ENCODE measurements at places on chromosomes 6 and 20. TPM values are rescaled to one million over a fixed set of nuclear protein-coding genes. Genes with fewer than 3 reads are reported as not detected.

Gene ENPP4
- 7.3 TPM for total RNA-seq

Gene SAMD5
- total RNA-seq, result not detected

- DNase-seq, result no peak
- no peaks in the 10 kb centered on the region for H3K36me3 ChIP-seq
- H3K27me3 ChIP-seq, result no peaks in the 10 kb centered on the region
- H3K27ac ChIP-seq, result no peak overlapping the region
- peaks cover 2% of the 10 kb centered on the region for H3K4me1 ChIP-seq
- H3K4me3 ChIP-seq, result no peak overlapping the region
Observed at GRCh38 chr6:129607581-129608186, 102.3 kb downstream of the ARHGAP18 start.

DNA sequence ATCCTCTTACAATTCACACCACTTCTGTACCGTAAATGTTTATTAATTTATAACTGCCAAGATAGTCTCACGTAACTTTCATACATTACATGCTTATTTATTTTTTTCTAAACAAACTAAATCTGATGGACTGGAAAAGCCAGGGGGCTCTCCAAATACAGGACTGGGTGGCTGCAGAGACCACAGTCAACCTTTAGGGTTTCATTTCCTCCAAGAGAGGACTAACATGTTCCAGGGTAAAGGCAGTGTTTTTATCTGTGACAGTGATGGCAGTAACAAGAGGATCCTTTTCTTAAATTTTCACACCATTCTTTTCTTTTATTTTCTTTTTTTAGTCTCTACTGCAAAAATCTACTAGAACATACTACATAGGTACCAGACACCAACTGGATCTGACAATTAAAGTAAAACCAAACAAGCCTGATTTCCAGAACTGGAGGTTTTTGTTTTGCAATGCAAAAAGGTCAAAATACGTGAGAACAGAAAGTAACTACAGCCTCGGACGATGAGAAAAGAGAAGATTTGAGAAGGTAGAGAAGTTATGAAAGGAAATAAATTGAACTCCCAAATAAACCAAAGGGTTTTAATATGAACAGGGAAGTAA lies 1.2 kb downstream of the LMBRD1 start:
- no peaks in the 10 kb centered on the region for H3K27me3 ChIP-seq
- H3K4me1 ChIP-seq, result peaks cover 51% of the 10 kb centered on the region
- peak overlapping the region; percentile 93 for H3K27ac ChIP-seq
- peak; percentile 36 for DNase-seq

GRCh38 chr6:153131037-153131981 lies at the start of gene RGS17:
TSS of gene RGS17 (minus strand) at chr6:153131282. CDS start at chr6:153044018, 87,264 bp downstream.
- peaks cover 9% of the 10 kb centered on the region for H3K4me1 ChIP-seq
- peaks cover 38% of the 10 kb centered on the region for H3K27me3 ChIP-seq
- H3K36me3 ChIP-seq, result no peaks in the 10 kb centered on the region

- H3K27ac ChIP-seq, result no peak overlapping the region
- no peak for DNase-seq
- H3K27me3 ChIP-seq, result peaks cover 15% of the 10 kb centered on the region
- no peaks in the 10 kb centered on the region for H3K4me1 ChIP-seq
- H3K4me3 ChIP-seq, result no peak overlapping the region
Observed at GRCh38 chr6:36277946-36278470, 8.1 kb downstream of the PNPLA1 start.

DNA sequence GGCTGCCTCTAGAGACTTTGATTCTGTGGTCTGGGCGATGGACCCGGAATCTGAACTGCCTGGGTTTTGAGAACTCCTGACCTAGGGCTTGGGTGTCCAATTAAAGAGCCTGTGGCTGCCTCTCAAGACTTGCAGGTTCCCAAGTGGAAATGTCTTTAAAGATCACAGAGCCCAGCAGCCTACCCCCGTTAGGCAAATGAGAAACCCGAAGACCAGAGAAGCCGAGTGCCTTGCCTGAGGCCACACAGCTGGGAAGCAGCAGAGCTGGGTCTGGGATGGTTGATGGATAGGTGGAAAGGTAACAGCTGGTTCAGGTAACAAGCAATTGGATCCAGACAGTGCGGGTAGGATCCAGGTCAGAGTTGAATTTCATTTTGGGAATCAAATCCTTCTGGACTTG lies 25.8 kb downstream of the KCNB1 start:
- H3K4me3 ChIP-seq, result no peak overlapping the region
- H3K27ac ChIP-seq, result no peak overlapping the region
- no peak for DNase-seq
- no peaks in the 10 kb centered on the region for H3K4me1 ChIP-seq
- peaks cover 13% of the 10 kb centered on the region for H3K27me3 ChIP-seq

- peaks cover 32% of the 10 kb centered on the region for H3K27me3 ChIP-seq
- H3K4me3 ChIP-seq, result no peak overlapping the region
- no peak overlapping the region for H3K27ac ChIP-seq
- DNase-seq, result no peak
- H3K4me1 ChIP-seq, result peaks cover 18% of the 10 kb centered on the region
Observed at GRCh38 chr6:21601339-21601923, 7.9 kb downstream of the SOX4 start.

DNA sequence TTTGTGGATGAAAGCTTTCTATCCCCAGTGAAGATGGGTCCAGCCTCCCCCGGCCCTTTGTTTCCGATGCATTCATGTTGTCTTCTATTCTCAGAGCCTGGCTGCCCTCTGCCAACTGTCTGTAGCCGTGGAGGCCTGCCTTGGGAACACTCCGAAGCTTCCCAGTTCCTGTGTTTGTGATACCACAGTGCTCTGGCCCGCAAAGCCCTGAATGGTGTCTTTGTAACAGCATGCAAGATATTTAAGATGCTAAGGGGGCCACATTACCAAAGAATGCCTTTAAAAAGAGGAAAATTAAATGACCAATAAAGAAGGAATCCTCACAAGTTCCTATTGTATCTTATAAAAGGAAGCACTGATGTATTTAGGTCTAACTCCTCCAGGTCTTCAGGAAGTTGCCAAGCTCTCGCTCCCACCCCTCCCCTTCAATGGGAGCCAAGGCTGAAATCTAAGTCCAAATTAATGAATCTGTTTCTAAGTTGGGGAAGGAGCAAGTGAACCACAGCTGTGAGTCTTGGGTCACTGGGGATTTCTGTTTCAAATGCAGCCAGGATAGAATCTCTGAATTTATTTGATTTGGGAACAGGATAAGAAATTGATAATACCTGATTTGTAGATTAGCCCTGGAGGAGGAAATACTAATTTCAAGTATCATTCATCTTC lies 596.1 kb downstream of the QKI start:
- no peak overlapping the region for H3K4me3 ChIP-seq
- DNase-seq, result no peak
- no peaks in the 10 kb centered on the region for H3K36me3 ChIP-seq
- H3K27ac ChIP-seq, result no peak overlapping the region

DNA sequence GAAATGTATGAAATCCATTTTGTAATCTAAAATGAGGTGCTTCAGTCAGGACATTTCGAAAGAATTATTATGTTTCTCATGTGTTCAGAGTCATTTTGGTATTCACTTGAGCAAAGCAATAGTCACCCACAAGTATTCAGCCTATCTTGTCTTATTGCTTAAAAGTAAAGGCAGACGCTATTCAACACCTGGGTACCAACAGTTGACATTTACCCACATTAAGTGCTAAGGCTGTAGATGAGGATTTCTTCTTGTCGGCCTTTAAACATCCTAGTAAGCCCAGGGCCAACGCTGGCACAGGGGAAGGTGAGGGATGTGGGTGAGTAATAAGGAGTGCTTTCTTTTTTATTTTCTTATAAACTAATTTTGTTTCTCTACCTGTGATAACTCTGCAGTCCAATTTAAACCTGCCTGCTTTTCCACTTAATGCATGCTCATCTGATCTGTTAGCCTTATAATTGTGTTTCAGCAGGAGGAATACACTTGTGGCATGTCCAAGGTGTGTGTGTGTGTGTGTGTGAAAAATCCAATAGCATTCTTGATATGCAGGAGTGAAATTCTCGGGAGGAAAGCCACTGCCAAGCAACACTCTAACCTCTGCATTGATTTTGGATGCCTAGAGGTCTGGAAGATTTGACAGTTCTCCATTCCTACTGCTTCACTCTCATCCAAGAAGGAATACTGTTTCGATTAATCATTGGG lies 252.0 kb downstream of the SOX4 start:
- no peak for DNase-seq
- H3K4me3 ChIP-seq, result no peak overlapping the region
- H3K27me3 ChIP-seq, result no peaks in the 10 kb centered on the region
- no peaks in the 10 kb centered on the region for H3K36me3 ChIP-seq

All from activated CD8-positive, alpha-beta T cell treated with anti-CD3 and anti-CD28 coated beads for 36 hours (primary cell).